ENCODE measurements at places on chromosomes 4 and X.

GRCh38 chr4:128782076-128782715, 27.3 kb upstream of the JADE1 start:
- DNase-seq = peak; percentile 57

GRCh38 chr4:38529189-38530115, 134.5 kb upstream of the KLF3 start:
- no peak for DNase-seq

- DNase-seq = no peak
Measured at GRCh38 chrX:154303476-154303875, 7.9 kb downstream of the TKTL1 start.

DNA sequence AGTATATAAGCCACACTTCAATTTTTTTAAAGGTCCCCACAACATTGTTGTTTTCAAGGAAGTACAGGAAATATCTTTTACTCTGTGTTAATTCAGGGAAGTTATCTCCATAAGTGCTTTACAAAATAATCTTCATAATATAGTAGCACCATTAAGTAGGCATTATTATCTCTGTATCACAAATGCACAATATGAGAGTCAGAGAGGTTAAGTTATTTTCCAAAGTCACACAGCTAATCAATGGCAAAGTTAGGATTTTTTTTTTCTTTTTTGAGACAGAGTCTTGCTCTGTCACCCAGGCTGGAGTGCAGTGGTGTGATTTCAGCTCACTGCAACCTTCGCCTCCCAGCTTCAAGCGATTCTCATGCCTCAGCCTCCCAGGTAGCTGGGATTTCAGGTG, 35.1 kb upstream of the PI4K2B start:
- DNase-seq = no peak

DNA sequence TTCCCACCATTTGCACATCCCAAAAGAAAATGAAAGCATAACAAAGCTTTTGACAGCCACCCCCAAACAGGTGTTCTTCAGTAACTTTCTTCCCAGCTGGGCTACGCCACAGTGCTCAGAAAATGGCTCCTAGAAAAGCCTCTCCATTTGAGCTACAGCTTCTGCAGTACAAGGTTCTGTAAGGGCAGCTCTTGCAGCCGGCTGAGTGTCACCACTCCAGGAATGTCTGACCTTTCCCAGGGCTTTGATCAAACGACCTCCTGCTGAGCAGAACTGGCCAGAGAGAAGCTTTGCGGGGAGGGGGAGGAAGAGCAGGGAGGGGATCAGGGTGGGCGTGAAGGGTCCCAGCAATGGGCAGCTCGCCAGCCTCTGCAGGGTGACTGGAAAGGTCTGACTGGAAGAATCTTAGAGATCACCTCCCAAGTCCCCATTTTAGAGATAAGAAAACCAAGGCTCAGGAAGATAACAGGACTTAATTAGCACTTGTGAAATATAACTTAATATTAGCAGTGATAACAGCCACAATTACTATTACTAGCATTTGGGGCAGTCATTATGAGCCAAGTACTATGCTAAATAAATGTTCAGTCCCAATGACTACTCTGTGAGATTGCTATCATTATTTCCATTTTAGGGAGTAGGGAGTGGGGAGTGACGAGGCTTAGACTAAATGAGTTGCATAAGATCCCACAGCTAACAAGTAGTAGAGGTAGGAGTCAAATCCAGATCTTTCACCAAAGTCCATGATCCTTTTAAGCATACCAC, 51.1 kb downstream of the LEF1 start:
- DNase-seq = no peak

DNA sequence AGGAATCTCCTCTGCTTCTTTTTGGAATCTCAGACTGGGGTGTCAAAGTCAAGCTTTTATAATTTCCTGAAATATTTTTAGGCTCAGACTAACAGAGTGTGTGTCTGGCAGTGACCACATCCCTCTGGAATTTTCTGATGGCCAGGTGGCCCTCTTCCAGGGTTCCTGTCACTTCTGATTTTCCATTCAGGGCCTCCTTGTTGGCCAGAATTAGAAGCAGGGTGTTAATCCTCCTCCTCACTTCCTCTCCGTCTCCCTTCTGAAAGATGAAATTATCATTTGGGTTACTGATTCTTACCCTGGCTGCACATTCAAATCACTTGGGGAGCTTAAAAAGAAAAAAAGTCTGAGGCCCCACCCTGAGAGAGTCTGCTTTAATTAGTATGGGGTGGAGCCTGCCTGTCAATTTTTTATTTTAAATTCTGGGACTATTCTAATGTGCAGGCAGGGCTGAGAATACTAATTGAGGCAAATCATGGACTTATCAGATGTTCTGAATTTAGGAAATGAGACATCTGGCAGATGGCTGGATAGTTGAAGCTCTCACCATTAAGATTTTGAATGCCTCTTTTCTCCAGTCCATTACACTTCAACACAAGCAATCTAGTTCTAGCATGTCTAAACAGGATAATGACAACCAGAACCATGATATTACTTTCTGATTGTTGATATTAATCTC, 43.2 kb downstream of the HAND2 start:
- no peak for DNase-seq

DNA sequence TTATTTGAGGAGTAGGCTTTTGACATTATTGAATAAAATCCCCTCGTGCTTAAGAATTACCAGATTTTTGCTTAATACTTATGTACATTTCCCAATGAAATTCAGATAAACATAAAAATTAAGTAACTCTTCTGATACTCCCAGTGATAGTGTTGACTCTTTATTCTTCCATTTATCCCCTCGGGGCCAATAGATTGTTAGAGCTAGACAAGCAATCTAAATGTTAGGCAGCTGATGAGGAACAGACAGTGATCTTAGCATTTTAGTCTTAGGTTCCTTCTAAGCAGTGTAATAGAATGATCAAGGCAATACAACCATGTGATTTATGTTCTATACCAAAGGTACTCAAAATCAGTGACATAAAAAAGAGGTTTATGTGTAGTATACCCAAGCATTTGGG, 68.7 kb downstream of the USP9X start:
- no peak for DNase-seq

DNA sequence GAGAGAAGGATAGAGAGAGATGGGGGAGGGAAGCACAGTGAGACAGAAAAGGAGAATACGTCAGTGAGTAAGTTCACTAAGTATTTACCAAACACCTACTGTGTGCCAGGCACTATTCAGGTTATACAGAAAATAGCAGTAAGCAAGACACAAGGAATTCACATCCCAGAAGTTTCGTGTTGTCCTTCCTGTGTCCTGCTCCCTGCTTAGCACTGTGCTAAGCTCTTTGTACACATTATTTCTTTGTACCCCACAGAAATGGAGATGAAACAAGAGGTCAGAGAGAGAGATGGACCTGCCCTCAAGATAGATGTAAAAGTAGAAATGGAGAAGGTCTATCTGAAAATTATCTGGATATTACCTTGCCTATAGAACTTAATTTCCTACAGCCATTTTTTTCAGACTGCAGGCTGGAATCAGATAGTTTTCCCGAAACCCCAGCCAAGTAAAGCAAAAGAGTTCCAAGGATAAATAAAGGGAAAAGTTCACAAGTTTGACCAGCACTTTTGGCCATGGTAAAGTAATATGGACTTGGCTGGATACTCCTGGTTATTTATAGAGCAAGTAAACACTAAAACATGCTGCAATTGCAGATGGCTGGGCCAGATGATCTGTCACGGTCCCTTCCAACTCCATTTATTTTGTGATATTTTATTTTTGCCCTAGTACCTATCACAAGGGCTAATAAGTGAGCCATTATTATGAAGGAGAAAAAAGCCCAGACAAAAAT, 353.7 kb upstream of the SLC7A11 start:
- DNase-seq = no peak

GRCh38 chr4:48813964-48814363, 16.9 kb upstream of the OCIAD1 start:
- DNase-seq = no peak
